ENCODE measurements at places on chromosomes 13 and 19.

GRCh38 chr13:47929156-47929555 lies 71.9 kb downstream of the SUCLA2 start:
- no peak for DNase-seq

DNA sequence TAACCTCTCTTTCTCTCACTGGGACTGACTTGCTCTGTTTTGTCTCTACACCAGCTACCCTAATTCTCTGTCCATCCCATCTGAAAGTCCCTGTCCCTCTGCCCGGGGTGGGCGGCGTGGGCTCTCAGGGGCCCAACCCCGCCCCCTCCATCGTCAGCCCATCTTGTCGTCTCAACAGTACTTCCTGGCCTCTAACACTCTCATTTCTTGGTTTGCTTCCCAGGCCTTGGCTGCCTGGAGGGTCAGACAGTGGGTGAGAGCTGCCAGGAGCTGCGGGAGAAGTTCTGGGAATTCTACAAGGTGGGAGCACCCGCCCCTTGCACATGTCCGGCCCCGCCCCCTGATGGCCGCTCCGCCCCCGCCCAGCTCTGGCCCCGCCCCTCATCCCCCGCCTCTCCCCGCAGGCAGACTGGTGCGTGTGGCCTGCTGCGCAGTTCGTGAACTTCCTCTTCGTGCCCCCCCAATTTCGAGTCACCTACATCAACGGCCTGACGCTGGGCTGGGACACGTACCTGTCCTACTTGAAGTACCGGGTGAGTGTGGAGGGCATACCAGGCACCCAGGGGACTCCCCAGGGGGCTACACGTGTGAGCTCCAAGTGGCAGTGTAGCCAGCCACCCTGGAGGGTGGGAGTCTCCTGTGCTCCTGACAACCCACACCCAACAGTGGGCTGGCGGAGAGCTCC lies 1.7 kb downstream of the MPV17L2 start:
- peak; percentile 42 for DNase-seq

GRCh38 chr19:1279782-1280341 lies 4.5 kb downstream of the FAM174C start:
- peak; percentile 81 for DNase-seq

DNA sequence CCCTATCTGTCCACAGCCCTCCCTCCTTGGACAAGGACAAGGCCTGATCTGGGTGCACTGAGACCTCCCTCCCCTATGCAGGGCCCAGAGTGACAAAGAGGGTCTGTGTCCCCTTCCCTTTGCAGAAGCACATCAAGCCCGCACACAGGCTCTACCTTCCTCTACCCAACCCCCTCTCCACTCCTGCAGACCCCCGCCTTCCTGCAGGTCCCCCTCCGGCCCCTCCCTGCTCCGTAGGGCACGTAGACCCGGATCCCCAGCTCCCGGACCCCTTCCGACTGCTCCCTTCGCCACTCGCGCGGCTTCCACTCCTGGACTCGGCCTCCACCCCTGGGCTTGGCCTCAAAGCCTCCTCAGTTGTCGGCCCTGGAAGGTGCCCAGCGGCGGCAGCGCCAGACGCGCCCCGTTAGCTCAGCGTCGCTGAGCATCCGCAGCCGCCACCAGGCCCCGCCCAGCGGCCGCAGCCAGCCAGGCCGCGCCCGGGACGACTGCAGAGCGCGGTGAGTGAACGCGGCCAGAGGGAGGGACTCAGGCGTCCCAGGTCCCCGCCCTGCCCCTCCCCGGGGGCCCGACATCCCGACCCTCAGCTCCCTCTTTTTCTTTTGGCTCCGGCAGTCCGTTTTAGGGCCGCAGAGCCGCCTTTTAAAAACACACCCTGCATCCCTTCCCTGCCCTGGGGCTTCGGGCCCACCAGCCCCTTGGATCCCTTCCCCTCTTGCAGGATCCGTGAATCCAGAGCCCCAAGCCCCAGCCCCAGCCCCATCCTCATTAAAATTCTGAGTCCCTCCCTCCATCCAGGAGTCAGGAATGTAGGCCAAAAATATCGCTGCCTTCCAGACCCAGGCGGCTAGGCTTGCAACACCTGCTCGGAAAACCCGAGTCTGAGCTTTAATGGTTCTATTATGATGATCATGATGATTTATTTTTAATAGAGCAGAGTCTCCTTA lies 1.5 kb upstream of the MYADM start:
- peak; percentile 59 for DNase-seq

GRCh38 chr19:49758292-49758691 lies 4.8 kb downstream of the TSKS start:
- peak; percentile 36 for DNase-seq

- DNase-seq = no peak
Measured at GRCh38 chr19:47523473-47523872, 8.6 kb upstream of the NAPA start.

GRCh38 chr13:34816245-34816884 lies 125.7 kb upstream of the NBEA start:
- DNase-seq = peak; percentile 1

GRCh38 chr19:6297202-6297601 lies 17.4 kb upstream of the MLLT1 start:
- no peak for DNase-seq

DNA sequence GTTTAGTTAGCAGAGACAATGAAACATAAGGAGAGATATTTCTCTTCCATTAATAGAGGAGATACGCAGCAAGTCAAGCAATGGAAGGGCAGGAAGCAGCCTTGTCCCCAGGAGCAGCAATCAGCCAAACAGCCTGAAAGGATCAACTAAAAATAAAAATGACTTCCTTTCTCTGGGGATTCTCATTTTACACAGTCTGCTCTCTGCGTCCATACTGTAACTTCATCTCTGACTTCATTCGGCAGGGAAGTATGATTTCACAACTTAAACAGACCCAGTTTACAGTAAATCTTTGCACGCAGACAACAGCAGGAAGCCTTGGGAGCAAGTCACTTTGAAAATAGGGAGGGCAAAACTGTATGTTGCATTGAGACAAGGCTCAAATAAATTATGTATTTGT lies 826.7 kb downstream of the DIAPH3 start:
- DNase-seq = peak; percentile 73

- no peak for DNase-seq
Measured at GRCh38 chr13:112825071-112825470, 135.2 kb downstream of the ATP11A start.

- no peak for DNase-seq
Measured at GRCh38 chr19:41702171-41702651, 6.2 kb upstream of the CEACAM5 start.

DNA sequence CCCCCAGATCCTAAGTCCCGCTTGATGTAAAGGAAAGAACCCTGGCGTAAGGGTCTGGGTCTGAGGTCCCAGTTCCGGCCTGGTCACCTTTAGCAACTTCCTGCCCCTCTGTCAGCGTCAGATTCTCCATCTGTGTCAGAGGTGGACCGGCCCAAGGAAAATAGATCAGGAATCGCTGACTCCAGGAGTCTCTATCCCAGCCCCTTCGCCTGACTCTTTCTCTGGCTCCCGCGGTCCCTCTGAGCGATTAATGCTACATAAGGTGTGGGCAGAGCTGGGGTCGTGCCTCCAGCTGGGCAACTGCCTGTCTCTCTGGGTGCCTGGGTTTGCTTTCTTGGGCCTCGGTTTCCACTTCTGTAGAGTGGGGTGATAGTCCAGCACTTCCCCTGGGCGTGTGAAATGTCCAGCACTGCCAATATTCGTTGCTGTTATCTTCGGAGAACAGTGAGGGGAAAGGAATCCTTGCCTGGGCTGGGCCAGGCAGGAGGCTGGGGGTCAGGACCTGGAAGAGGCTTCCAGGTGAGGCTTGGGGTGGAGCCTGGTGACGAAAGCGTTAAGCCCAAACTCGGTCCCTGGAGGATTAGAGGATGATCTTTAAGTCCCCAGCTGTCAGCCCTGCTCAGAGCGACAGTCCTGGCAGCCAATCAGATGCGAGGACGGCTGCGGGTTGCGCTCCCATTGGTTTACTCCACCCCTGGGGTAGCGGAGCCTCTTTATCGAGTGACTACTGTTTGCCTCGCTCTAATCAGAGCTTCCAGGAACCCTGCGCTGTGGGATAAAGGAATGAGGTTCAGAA lies 767 bp downstream of the ABCA7 start:
- DNase-seq = peak; percentile 95

GRCh38 chr13:114154476-114154875 lies 22.1 kb upstream of the RASA3 start:
- DNase-seq = no peak

- DNase-seq = no peak
Measured at GRCh38 chr13:54018485-54018884, 989.9 kb downstream of the OLFM4 start.

DNA sequence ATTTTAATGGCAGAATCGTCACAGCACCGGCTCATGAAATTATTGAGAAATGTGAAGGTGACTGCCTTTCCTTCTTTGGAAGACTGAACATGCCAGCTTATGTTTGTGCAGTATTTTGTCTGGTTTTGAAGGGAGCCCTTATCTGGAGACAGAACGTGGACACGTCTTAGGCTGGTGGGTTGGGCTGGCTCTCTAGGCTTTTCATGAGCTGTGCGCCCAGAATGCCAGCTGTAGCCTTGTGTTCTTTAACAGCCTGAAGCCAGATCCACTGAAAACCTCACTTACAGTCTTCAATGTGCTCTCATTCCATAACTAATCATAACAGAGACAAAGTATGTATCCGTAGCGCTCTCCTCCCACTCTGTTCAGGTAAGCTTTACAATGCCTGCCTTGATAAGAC lies 184.4 kb upstream of the HTR2A start:
- DNase-seq = no peak

GRCh38 chr19:7415163-7415856 lies 66.6 kb downstream of the ARHGEF18 start:
- peak; percentile 78 for DNase-seq

DNA sequence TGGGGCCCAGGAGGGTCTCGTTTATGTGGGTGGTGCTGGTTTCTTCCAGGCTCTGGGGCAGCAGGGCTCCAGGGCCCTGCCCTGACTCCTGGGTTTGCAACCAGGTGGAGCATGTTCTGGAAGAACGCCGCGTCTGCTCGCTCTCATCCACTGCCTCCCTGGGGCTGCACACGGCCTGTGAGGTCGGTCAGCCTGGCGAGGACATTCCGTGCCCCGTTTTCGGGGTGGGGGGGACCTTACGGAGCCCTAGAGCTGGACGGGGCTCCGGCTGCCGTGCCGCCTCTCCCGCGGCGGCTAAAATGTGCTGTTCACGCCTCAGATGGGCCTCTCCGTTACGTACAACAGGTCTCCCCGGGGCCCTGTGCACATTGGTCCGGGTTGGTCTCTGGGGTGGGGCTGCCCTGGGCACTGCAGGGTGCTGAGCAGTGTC lies 3.3 kb downstream of the GNA11 start:
- DNase-seq = no peak

DNA sequence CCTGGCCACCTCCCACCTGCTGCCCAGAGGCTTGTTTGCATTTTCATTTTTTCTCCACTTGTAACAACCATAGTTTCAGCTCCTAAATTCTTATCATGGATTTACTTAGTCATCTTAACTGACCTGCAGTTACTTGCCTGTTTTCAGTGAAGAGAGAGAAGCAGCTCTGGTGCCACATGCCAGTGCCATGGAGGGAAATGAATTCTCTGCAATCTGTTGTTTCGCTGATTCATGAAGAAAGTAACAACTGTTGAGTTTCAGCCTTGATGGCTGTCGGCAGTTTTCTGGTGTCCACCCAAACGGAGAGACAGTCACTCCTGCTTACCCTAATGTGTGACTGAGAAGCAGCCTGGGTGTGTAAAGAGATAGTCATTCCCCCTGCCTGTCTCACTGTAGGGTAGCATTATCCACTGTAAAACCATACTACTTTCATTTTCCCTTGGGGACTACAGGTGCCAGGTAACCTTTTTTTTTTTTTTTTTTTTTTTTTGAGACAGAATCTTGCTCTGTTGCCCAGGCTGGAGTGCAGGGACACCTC lies 116.1 kb downstream of the DNAJC3 start:
- peak; percentile 40 for DNase-seq

DNA sequence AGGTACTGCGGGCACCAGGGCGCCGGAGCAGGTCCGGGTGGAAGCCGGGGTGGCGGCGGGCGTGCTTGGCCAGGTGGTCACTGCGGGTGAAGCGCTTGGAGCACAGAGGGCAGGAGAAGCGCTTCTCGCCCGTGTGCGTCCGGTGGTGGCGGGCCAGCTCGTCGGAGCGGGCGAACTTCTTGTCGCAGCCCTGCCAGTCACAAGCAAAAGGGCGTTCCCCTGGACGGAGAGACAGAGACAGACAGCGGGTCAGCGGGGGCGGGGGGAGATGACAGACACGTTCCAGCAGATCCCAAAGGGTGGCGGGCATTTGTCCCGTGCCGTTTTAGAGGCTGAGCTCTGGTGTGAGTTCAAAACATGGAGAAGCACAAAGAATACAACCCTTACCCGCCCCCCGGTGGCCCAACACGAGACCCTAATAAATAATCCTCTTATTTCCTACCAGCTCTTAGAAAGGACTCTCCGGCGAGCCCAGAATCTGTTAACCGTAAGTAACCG lies 6.3 kb upstream of the REXO1 start:
- no peak for DNase-seq

DNA sequence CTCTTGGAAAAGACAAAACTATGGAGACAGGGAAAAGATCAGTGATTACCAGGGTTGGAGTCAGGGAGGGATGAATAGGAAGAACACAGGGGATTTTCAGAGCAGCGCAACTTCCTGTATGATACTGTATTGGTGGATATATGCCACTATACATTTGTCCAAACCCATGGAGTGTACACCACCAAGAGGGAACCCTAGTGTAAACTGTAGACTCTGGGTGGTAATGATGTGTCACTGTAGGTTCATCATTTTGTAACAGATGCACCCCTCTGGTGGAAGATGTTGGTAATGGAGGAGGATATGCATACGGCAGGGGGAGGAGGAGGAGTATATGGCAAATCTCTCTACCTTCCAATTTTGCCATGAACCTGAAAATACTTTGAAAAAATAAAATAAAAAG lies 68.1 kb downstream of the UFM1 start:
- DNase-seq = peak; percentile 19

DNA sequence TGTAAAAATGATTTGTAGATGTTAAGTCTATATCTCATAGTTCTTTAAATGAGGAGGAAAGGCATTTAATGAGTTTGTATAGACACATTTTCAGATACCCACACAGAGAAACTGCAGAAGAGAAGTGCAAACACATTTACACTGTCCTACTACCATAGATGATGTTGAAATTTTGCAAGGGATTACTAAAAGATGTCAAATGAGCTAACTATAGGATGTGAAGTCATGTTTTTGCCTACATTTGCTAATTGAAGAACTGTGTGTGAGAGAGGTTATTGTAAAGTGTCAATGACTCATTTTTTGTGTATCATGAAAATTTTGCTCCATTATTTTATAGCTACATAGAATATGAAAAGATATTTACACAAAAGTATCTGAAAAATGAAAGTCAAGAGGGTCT lies 178.9 kb downstream of the ITGBL1 start:
- DNase-seq = no peak

DNA sequence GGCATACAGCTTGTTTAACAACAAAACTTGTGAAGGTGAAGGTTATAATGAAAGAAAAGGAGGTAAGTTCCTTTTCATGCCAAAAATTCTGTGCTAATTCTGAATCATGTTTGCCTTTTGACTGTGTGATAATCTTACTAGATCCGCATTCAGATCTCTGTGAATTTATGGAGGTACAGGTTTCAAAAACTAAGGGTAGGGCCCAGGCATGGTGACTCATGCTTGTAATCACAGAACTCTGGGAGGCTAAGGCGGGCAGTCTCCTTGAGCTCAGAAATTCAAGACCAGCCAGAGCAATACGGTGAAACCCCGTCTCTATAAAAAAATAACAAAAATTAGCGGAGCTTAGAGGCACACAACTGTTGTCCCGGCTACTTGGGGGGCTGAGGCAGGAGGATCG lies 45.9 kb downstream of the PCDH9 start:
- DNase-seq = no peak

All from fibroblast of lung (primary cell).